ENCODE measurements at places on chromosomes 11 and 22.

GRCh38 chr11:124592627-124593026 is 18.6 kb upstream of the PANX3 start:
- DNase-seq: no peak

- DNase-seq: no peak
These were observed 6.1 kb downstream of the PI4KA start for GRCh38 chr22:20852503-20852902.

DNA sequence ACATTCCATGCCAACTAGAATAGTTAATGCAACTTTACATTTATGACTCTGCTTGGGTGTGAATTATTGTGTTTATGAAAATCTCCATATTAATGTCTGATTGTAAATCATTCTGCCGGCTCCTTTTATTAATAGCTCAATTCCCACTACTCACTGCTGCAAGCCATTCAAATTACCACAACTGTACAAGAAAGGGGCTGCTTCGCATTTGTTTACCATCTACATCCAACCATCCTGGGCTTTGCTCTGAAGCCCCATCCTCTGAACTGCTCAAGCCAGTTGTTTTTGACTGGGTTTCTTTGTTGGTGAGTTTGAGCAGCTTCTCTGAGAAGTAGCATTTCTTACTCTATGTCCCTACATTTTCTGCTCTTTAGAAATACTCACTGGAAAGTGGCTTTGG is 451.6 kb upstream of the CADM1 start:
- no peak for DNase-seq

GRCh38 chr11:132941761-132942160 is 590.5 kb downstream of the OPCML start:
- DNase-seq: no peak
